ENCODE measurements at places on chromosomes 2 and 18.

GRCh38 chr18:48066225-48066652, 135.8 kb upstream of the SMAD2 start:
- DNase-seq = no peak
- no peak overlapping the region for H3K4me3 ChIP-seq
- no peaks in the 10 kb centered on the region for H3K36me3 ChIP-seq
- no peaks in the 10 kb centered on the region for H3K4me1 ChIP-seq
- no peak overlapping the region for H3K27ac ChIP-seq
- peaks cover 11% of the 10 kb centered on the region for H3K27me3 ChIP-seq

DNA sequence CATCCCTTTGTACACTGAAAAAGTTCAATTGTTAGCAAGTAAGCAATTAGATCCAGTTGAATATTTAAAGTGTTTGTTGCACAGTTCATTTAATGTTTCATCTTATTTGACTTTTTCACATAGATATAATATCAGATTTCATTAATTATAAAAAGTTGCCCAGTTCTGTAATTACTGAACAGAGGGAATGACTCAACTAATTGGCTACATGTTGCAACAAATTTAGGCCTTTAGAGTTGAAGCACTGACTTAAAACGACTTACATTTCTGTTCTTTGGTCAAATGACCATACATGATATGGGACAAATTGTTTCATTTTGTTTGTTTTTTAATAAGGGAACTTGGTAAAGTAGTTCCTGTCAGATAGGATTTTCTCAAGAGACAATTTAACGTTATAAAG, 68.5 kb upstream of the FAM117B start:
- no peaks in the 10 kb centered on the region for H3K4me1 ChIP-seq
- no peak overlapping the region for H3K27ac ChIP-seq
- no peaks in the 10 kb centered on the region for H3K27me3 ChIP-seq
- DNase-seq = no peak
- H3K36me3 ChIP-seq = no peaks in the 10 kb centered on the region
- no peak overlapping the region for H3K4me3 ChIP-seq

- peaks cover 3% of the 10 kb centered on the region for H3K27me3 ChIP-seq
- no peaks in the 10 kb centered on the region for H3K4me1 ChIP-seq
- H3K36me3 ChIP-seq = no peaks in the 10 kb centered on the region
Measured at GRCh38 chr2:206173147-206173546, 13.5 kb downstream of the EEF1B2 start.

- no peaks in the 10 kb centered on the region for H3K4me1 ChIP-seq
- no peaks in the 10 kb centered on the region for H3K27me3 ChIP-seq
- H3K27ac ChIP-seq = no peak overlapping the region
- H3K36me3 ChIP-seq = no peaks in the 10 kb centered on the region
Measured at GRCh38 chr2:80102026-80102425, 202.5 kb downstream of the LRRTM1 start.

GRCh38 chr18:48803518-48803917, 147.2 kb downstream of the SMAD7 start:
- H3K27me3 ChIP-seq = no peaks in the 10 kb centered on the region
- H3K36me3 ChIP-seq = no peaks in the 10 kb centered on the region
- peaks cover 26% of the 10 kb centered on the region for H3K4me1 ChIP-seq
- DNase-seq = no peak
- H3K4me3 ChIP-seq = no peak overlapping the region

DNA sequence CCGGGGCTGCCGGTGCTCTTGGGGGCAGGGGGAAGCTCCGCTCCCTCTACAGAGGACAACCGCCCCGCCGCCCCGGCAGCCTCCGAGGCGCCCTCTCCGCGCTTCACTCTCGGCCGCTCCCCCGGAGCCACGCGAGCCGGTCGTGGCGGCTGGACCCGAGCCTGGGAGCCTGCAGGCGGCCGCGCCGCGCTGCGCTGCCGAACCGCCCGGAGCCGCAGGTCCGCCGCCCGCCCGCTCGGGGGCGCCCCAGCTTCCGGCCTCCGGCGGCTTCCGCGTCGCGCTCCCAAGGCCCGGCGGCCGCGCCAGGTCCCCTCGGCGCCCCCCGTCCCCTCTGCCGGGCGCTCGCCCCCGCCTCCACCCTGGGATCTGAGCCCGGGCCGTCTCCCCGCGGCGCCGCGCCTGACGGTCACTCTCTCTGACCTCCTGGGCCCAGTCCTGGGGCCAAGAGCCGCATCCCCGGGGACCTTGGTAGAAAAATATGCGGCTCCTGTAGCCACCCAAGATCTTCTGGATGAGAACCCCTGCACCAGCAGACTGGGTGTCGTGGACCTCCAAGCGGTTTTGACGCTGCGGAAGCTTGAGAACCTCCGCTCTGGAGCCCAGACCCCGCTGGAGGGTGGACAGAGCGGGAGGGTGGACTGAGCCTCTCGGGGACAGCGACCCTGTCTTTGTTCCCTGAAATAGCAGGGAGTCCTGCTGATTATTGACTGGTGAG, 44.3 kb downstream of the SERTAD2 start:
- peak overlapping the region; percentile 89 for H3K27ac ChIP-seq
- DNase-seq = peak; percentile 87
- H3K36me3 ChIP-seq = no peaks in the 10 kb centered on the region
- H3K4me3 ChIP-seq = peak overlapping the region; percentile 89
- H3K4me1 ChIP-seq = peaks cover 18% of the 10 kb centered on the region

DNA sequence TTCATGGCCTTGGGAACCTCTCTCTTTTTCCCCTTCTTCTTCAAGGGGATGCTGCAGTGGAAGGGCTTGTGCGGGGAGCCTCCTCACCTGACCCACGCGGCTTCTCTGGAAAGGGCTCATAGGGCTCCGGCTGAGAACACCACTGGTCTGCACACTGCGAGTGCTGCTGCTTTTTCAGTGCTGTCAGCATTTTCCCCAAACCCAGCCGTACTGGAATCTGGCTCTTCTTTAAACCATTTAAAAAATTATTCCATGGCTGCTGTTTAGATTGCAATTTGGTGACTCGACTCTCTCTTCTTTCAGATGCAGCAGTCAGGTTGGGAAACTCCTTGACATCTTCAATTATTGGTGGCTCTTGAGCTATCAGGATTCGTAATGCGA, 272.6 kb upstream of the DSEL start:
- no peaks in the 10 kb centered on the region for H3K27me3 ChIP-seq
- no peaks in the 10 kb centered on the region for H3K36me3 ChIP-seq
- H3K4me1 ChIP-seq = no peaks in the 10 kb centered on the region

DNA sequence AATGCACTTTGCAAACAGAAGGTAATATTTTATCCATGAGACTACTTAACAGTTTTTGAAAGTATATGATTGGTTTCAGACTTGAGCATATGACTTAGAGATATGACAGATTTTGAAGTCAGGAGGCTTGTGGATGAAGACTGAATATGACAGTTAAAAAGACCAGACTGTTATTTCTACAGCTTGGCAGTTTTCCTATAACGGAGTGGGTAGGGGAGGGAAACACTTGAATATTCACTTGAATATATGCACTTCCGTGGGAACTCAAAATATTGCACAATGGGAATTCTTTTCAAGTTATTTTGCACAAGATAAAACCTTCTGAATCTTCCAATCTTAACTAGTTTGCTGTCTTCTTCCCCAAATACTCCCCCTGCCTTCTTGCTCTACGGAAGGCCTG, 64.6 kb upstream of the ACKR3 start:
- peaks cover 3% of the 10 kb centered on the region for H3K36me3 ChIP-seq
- no peak overlapping the region for H3K4me3 ChIP-seq
- no peak for DNase-seq
- H3K4me1 ChIP-seq = no peaks in the 10 kb centered on the region

- no peak overlapping the region for H3K27ac ChIP-seq
- H3K4me3 ChIP-seq = no peak overlapping the region
- no peak for DNase-seq
- H3K27me3 ChIP-seq = peaks cover 4% of the 10 kb centered on the region
- peaks cover 4% of the 10 kb centered on the region for H3K4me1 ChIP-seq
Measured at GRCh38 chr18:69838620-69839411, 108.9 kb downstream of the CD226 start.

- H3K4me1 ChIP-seq = peaks cover 23% of the 10 kb centered on the region
- no peak overlapping the region for H3K27ac ChIP-seq
- DNase-seq = no peak
- peaks cover 9% of the 10 kb centered on the region for H3K36me3 ChIP-seq
- no peak overlapping the region for H3K4me3 ChIP-seq
Measured at GRCh38 chr2:55031505-55031904, 18.7 kb downstream of the RTN4 start.

DNA sequence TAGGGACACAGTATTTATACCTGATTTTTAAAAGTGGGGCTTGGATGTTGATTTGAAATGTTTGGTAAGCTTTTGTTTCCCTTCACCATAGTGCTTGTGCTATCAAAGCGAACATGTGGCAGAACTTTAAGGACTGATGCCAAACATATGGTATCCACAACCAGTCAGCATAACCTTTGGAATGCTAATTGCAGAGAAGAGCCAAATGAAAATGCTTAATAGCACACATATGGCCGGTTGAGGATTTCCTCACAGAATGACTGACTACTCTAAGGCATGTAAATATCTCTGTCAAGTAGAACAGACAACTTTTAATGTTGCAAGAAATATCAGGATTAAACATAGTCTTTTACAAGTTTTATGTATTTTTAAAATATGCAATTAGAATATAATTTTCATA, 120.9 kb upstream of the COL3A1 start:
- no peak overlapping the region for H3K4me3 ChIP-seq
- H3K27me3 ChIP-seq = no peaks in the 10 kb centered on the region
- H3K4me1 ChIP-seq = no peaks in the 10 kb centered on the region
- no peaks in the 10 kb centered on the region for H3K36me3 ChIP-seq
- H3K27ac ChIP-seq = no peak overlapping the region

- peaks cover 55% of the 10 kb centered on the region for H3K36me3 ChIP-seq
- H3K4me3 ChIP-seq = no peak overlapping the region
- H3K4me1 ChIP-seq = no peaks in the 10 kb centered on the region
- no peak for DNase-seq
Measured at GRCh38 chr2:101868525-101868924, 123.2 kb upstream of the IL1R2 start.

DNA sequence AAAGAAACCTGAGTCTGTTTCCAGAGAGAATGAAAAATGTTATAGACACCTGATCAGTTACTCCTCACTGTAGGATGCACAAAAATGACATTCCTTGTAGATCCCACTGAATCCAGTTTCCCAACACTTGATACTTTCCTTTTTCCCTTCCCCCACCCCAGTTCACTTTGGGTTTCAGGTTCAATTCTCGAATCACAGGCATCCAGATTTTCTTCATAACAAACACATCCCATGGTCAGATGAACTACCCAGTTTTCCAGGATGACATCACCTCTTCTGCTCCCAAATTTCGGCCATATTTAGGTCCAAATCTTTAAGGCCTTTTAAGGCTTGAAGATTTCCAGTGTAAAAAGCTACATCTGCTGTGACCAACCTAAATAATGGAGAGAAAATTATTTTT, 51.5 kb downstream of the UGP2 start:
- no peaks in the 10 kb centered on the region for H3K27me3 ChIP-seq
- H3K4me1 ChIP-seq = no peaks in the 10 kb centered on the region
- peaks cover 26% of the 10 kb centered on the region for H3K36me3 ChIP-seq
- H3K27ac ChIP-seq = no peak overlapping the region
- DNase-seq = no peak
- no peak overlapping the region for H3K4me3 ChIP-seq

DNA sequence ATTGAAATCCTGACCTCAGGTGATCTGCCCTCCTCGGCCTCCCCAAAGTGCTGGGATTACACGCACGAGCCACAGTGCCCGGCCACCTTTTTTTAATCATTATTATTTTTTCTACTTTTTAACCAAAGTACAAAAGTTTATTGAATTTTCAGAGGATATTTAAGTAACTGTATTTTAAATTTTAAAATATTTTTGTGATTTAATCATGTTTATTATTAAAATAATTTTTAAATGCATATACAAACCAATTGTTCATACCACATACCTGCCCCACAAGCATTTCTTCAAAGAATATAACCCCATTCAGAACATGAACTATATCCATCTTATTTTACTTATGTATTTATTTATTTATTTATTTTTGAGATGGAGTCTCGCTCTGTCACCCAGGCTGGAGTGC, 163.6 kb upstream of the MAP2 start:
- no peak for DNase-seq
- no peak overlapping the region for H3K27ac ChIP-seq
- no peak overlapping the region for H3K4me3 ChIP-seq
- H3K4me1 ChIP-seq = no peaks in the 10 kb centered on the region
- no peaks in the 10 kb centered on the region for H3K36me3 ChIP-seq

DNA sequence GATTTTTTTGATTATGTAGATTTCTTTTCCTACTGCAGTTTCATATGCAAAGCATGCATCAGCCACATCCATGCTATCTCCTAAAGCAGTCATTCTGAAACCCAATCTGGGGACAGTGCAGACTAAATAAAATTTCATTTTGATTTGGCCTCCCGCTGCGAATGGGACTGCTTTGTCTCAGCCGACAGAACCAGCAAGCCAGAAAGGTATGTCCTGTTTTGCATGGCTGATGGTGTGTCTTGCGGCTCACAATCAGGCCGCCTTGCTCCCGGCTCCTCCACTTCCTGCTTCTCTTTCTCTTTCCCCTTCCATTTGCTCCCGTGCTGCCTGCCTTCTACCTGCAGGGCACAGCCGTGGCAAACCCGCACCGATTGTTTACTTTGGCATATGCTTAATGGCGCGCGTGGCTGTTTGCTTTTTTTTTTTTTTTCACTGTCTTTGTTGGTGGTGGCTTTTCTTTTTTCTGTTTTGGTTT, 419.6 kb upstream of the POU3F3 start:
- peaks cover 12% of the 10 kb centered on the region for H3K27me3 ChIP-seq
- peaks cover 10% of the 10 kb centered on the region for H3K4me1 ChIP-seq
- no peaks in the 10 kb centered on the region for H3K36me3 ChIP-seq
- DNase-seq = no peak
- H3K4me3 ChIP-seq = peak overlapping the region; percentile 84
- H3K27ac ChIP-seq = no peak overlapping the region

DNA sequence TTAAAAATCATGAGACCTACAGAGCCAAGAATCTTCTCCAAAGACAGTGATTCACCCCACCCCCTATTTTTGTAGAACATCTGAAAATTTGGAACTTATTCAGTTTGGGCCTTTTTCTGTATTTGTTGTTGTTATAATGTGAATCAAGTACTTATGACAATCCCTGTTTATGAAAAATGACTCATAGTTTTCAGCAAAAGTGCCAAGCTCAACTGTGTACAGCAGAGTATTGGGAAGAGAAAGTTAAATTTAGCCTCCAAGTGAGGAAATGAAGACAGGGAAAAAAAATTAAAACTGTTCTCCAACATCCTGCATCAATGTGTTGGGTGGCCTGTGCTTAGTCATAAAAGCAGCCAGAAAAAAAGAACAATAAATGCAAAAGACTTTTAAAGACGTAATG, 46.2 kb downstream of the LRATD1 start:
- no peak overlapping the region for H3K4me3 ChIP-seq
- H3K36me3 ChIP-seq = no peaks in the 10 kb centered on the region
- H3K4me1 ChIP-seq = no peaks in the 10 kb centered on the region

DNA sequence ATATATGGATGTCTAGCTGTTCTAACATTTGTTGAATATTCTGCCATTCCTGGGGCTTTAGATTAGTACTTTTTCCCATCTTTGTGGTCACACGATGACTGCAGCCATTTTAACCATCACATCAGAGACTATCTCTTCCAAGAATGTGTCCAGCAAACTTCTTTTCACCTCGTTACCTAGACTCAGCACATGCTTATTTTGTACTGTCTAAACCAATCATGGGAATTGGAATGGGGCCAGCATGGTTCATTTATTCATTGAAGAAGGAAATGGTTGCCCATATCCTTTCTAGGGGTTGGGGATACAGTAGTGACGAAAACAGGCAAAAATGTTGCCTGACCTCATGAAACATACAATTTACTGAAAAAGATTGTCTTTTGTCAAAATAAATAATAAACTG, 2.5 kb upstream of the VRK2 start:
- DNase-seq = no peak
- peaks cover 3% of the 10 kb centered on the region for H3K36me3 ChIP-seq

- H3K36me3 ChIP-seq = no peaks in the 10 kb centered on the region
- no peak overlapping the region for H3K27ac ChIP-seq
- no peak overlapping the region for H3K4me3 ChIP-seq
- no peaks in the 10 kb centered on the region for H3K4me1 ChIP-seq
- no peak for DNase-seq
Measured at GRCh38 chr2:55862673-55863390, 60.8 kb downstream of the EFEMP1 start.
